ENCODE measurements at places on chromosomes 1 and 21. TPM values are rescaled to one million over a fixed set of nuclear protein-coding genes. Genes with fewer than 3 reads are reported as not detected.

Gene HAX1
- total RNA-seq = 120 TPM

Gene PPFIA4
- 2.1 TPM for total RNA-seq

Gene C4BPB
- total RNA-seq = 0.71 TPM

Gene PCAT6
- total RNA-seq = 0.19 TPM

DNA sequence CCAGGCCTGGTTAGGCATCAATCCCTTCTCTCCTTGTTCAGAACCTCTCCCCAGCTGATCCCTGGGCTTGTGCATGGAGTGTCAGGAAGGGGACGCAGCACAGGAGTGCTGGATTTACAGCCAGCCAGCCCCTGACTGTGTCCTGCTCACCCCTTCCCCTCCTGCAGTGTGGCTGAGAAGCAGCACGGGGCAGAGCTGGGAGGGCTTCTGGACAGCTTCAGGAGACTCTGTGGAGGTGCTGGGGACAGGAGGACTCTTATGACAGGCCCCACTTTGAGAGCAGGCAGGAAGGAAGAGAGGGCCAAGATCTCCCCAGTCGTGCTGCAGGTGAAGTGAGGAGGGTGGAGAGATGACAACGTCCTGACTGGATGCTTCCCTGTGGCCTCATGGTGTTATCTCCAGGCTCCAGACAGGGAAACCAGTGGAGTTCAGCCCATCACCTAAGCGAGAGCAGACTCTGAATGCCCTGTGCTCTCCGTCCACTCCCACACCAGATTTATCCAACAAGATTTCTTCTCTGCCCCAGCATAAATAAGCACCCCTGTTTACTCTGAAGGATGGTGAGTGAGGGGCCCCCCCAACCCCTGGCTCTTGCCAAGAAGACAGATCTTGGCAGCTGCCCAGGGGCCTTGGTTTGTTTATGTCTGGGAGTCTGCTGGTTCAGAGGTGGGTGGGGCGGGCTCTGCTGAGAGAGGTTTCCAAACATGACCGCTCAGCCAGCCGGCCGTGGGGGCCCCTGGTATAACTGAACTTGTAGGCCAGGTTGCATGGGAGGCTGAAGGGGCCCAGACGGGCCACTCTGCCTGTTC is 21.3 kb downstream of the TMCC2 start:
- DNase-seq = no peak

GRCh38 chr1:226871636-226872327 is 1.4 kb downstream of the PSEN2 start:
- DNase-seq = no peak

GRCh38 chr1:226953175-226953800 is 13.2 kb downstream of the COQ8A start:
- DNase-seq = no peak

GRCh38 chr21:36698385-36698980 is 432 bp upstream of the SIM2 start:
- no peak for DNase-seq

DNA sequence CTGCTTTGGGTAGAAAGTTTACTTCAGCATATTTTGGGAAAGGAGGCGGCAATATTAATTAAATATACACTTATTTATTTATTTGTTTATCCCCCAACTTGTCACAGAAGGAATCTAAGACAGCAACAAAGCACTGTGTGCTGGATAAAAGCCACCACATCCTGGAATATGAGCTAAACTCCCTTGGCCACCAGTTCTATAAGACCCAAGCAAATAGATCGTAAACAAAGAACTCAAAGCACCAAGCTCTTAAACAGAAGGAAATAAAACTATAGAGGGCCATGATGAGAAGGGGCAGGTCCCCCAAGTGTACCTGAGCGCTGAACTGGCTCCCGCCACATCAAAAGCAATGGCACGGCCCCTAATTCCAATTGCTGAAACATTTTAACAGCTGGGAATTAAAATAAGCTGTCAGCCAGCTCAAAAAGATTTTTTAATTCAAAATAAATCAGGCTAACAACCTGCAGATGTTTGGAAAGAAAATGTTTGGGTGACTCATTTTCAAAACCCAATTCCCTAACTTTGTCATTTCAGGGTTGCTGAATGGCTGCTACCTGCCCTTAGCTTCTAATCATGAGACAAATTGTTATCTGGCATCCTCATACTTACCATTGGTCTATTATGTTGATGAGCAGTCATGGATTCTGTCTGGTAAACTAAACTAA is 127.1 kb downstream of the SLC30A10 start:
- DNase-seq = no peak

GRCh38 chr21:34824314-34824713 is 155.5 kb downstream of the CLIC6 start:
- DNase-seq = no peak

All from thymus (tissue), 14 donors.